ENCODE measurements at places on chromosomes 2 and 18. TPM values are rescaled to one million over a fixed set of nuclear protein-coding genes. Genes with fewer than 3 reads are reported as not detected.

DNA sequence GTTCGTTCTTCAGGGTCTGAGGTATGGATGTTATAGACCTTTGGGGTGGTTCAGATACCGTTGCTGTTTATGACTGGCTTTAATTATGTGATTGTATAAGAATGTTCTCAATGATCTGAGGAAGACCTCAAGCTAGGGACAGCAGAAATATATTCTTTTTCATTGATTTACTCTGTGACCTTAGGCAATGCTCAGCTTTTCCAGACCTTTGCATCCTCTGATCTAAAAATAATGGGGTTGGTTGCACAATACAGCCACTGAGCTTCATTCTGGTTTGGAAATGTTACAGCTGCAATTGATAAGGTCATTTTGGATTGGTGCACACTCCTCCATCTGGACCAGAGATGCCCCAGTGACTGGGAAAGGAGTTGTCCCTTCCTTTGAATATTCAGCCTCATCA is 17.2 kb upstream of the CABYR start:
- ATAC-seq = no peak

Gene EPB41L3
- total RNA-seq = 0.09 TPM

- ATAC-seq = no peak
Observed at GRCh38 chr2:223416815-223417610, 185.1 kb downstream of the SCG2 start.

DNA sequence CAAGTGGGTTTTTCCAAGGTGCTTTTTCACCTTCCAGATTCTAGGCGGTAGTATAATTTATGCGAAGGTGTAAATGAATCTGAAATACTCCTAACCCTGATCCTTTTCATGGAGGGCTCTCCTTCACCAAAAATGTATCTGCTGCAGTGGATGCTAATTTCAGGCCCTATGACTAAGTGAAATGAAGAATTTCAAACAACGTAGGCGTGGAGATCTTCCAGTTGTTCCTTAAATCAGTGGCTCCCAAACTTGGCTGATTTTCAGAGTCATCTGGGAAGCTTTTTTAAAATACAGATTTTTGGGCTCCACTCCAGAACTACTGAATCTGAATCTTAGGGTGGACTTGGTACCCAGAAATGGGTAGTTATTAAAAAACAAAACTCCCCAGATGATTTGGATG is 5.5 kb downstream of the GCKR start:
- no peak for ATAC-seq

DNA sequence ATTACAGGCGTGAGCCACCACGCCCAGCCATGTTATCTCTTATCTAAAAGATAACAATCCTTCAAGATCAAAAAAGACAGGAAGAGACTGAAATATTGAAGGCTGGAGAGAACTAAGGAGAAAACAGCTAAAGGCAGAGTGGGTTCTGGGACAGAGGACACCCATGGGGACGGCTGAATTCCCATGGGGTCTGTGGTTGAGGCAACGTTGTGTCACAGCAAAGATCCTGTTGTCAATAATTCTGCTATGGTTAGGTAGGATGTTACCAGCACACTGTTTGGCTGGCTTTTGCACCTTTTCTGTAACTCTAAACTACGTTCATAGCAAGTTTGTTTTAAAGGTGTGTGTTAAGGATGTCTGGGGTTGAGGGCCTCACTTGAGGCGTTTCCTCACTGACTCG is 137.7 kb upstream of the APCDD1 start:
- no peak for ATAC-seq

DNA sequence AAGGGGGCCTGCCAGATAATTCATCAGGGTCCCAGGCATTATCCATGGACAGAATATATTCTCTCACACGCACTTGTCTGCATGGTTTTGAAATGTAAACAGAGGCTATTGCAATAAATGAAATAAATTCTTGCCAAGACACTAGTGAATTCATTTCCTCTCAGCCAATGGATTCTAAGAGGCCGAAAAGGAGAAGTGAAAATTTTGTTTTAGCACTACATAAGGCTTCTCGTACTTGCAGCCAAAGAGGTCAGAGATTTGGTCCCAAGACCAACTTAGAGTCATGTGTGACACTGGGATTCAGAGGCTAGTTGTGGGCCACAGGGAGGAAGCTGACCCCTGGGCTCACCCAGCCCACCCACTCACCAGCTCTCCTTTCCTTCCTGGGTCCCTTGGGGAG is 184.1 kb upstream of the GLI2 start:
- ATAC-seq = no peak

DNA sequence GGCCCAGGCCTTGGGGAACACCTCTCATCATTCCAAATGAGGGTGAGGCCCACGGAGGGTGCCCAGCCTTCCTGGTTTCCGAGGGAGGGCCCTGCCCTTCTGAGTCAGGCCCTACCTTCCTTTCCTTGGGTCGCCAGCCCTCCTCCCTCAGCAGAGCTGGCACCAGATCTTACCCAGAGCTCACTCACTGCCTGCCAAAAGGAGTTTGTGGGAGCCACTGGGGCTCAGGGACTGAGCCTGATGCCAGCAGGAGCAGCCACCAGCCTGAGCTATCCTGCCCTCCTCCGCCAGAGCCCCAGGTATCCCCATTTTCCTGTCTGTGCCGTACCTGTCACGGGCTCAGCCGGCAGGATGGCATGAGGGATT is 64.1 kb downstream of the NRP2 start:
- ATAC-seq = no peak

DNA sequence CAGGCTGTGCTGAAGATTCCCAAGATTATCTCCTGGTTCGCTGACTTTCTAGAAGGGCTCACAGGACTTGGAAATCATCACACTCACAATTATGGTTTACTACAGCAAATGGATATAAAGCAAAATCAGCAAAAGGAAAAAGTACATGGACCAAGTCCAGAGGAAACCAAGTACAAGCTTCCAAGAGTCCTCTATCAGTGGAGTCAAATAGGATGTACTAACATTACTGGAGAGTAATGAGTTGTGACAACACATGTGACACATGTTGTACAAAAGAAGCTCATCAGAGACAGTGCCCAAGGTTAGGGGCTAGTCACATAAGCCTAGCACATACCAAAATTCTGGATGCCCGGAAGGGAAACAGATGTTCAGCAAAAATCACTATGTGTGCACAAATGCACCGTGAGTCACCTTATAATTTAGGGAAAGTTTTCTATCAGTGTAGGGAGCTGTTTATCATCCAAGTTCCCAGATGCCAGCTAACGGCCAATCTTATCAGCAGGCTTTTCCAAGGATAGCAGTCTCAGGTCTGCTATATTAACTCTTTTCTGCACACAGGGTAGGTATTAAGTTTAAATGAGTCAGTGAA is 9.5 kb downstream of the TMEM237 start:
- no peak for ATAC-seq
